ENCODE measurements at places on chromosomes 13 and 19.
A peak's percentile ranks its signal among the peaks of the same experiment; 100 is the strongest.

GRCh38 chr19:17743874-17744580 is 7.2 kb upstream of the FCHO1 start:
- DNase-seq: no peak

DNA sequence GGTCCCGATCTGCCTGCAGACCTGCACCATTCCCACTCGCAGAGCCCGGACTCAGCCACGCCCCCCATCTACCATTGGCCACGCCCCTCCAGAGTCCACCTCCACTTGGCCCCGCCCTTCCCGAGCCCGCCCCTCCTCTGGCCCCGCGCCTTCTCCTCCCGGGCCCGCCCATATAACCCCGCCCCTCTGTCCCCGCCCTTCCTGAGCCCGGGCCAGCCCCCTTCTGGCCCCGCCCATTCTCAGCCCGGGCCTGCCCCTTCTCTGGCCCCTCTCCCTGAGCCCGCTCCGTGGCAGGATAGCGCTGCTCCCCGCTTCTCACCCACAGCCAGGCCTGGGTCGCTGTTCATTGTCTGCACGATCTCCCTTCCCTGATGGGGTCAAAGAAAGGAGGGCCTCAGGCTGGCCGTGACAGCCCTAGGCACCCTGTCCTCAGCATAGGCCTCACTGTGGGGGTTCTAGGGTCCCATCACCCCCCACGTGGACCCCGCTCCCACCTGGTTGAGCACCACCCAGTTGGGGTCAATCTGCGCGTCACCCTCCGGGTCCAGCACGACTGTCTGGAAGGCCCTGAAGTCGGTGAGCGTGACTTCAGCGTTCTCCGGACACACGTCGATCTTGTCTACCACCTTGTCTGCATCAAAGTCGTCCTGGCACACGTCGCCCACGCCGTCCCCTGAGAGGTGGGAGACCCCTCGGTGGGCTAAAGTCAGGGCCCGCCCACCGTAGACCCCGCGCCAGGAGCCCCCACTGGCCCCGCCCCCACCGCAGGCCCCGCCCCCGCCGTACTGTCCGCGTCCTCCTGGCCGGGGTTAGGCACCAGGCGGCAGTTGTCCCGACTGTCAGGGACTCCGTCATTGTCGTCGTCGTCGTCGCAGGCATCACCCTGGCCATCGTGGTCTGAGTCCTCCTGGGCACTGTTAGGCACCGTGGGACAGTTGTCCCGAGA is 5.7 kb downstream of the COMP start:
- peak; percentile 62 for DNase-seq

DNA sequence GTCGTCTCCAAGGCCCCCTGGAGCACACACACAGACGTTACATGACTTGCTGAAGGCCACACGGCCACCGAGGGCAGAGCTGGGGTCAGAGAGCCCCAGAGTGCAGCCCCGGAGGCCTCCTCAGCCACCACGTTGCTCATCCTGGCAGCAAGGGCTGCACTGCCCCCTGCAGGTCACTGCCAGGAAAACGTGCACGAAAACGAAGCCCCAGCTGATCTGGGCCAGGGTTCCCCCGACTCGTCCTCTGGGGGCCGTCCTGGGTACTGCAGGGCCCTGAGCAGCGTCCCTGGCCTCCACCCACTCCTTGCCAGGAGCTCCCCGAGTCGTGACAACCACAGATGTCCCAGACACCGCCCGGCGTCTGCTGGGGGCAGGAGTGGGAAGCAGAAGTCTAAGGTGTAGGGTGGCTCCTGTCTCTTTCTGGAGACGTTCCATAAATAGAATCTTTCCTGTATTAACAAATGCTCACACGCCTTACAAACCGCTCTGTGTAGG is 3.4 kb downstream of the TPGS1 start:
- peak; percentile 94 for DNase-seq

DNA sequence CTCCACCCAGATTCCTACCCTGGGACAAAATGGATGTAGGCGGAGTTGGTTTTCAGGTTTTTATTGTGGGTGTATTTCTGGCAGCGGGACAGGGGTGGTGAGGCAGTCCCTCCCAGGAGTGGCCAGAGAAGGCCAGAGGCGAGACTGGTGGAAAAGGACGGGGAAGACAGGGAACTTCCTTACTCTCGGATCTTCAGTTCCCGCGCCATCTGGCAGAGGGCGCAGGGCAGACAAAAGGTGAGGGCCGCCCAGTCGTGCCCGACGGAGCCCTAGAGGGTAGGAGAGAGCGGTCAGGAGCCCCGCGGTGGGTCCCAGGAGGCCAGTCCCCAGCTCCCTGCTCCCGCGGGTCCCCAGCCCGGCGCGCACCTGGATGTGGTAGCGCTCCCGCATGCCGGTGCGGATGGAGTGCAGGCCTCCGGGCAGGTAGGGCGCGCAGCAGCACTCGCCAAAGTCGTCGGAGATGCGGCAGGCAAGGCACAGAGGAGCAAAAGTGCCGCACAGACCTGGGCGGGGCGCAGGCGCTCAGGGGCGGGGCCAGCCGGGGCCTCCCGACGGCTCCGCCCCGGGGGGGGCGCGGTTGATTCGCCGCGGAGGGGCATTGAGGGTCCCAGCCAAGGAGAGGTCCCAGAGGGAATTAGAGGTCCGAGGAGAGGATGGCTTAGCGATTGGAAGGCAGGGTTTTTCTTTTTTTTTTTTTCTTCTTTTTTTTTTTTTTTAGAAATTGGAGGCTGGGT is 3.0 kb downstream of the CNFN start:
- peak; percentile 68 for DNase-seq

DNA sequence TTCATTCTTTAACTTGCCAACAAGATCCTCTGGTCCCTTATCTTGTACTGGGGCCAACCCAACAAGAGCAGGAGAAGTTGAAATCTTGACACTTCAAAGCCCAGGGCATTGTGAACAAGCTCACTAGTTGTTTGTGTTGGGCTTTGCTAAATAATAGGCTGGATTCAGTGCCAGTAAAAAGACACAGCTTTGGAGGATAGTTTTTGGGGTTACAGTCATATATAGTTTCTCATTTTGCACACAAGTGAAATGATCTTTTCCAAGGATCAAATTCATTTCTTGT is 30.3 kb upstream of the LRCH1 start:
- DNase-seq: no peak

DNA sequence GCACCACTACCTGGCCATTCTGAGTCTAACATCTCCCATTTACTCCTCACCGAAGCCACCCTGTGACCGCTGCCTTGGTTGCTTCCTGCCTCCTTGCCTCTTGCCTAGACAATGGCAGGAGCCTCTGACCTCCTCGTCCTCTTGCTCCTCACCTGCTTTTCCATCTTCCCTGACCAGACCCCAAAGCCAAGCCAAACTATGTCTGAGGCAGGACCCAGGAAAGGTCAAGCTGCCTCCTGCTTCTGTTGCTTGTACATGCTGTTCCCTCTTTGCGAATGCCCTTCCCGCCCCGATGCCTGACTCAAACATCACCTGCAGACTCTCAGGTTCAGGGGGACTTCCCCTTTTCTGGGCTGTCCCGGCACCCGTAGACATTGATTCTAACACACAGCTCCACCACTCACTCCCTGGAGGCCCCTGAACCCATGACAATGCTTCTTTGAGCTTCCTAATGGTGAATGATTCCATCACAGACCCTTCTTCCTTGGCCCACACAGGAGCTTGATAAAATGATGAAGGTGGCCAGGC is 60.8 kb downstream of the F2RL3 start:
- DNase-seq: no peak

DNA sequence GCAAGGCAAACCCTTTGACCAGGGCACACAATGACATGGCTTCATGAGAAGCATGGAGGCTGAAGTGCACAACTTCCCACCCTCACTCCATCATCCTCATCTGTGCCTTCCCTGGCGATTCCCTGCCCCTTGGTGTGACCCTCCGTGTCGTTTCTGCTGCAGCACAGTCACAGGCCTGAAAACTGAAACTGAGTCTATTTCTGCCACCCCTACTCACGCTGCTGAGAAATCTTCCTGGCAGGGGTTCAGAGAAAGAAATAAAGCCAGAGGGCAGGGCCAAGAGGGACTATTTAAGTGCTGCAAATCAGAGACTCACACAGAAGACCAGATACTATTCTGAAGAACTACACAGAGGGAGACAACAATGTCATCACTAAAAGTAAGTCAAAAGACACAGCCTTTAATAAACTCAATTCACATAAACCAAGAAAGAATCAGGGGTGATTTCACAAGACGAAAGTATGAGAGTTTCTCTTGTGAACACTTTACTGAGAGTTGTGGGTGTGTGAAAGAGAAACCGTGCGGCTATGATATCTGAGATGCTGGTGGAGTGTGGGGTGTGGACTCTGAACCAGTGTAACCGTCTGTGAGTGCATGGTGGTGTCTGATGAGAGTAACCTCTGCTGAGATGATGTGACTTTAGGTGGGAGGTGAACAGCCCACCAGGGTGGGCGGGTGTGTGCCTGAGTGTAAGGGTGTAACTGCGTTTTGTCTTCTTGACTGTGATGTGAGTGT is 23.5 kb downstream of the LGALS16 start:
- DNase-seq: no peak

DNA sequence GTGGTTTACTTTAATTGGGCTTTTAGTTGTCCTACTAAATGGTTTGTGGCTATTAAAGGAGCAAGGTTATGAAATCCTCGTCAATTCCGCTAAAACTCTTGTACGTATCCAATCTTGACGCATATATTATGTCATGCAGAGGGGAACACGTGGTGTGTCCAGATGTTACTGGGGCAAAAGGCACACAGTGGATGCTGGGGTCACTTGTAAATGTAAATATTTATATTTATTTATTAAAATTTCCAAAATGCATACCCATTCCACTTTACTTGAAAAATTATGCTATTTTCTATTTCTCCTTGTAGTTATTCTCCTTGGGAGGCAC is 36.7 kb upstream of the SLC46A3 start:
- DNase-seq: no peak

DNA sequence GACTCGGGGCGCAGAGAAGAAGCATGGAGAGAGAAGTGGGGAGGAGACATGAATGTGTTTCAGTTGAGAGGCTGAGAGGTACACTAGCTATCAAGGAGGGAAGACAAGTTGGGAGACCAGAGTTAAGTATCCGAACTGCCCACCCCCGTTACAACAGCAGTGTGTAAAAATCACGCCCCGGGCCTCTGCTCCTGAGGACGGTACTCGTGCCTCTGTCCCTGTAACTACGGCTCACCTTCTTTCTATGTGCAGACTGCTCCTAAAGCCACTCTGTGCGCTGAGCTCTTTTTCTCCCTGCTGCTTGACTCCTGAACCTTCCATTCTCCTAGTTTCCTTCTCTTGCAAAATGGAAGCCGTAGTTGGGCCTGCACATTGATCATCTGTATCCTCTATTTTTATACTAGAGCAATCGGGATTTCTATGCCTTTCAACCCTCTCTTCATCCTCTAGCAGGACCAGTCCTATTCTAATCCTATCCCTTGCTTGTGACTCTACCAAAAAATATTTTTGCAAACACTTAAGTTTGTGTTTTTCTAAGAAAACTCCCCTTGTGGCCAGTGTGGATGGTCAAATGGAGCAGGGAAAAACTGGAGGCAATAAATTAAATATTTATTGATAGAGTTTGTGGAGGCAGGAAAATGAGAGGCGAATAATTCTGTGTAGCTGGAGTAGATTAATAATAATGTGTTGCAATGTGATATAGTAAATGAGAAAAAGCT is 569 bp downstream of the POLR1D start:
- DNase-seq: no peak

GRCh38 chr19:16188521-16188920 is 3.3 kb downstream of the FAM32A start:
- no peak for DNase-seq

- peak; percentile 54 for DNase-seq
These were observed 7.3 kb downstream of the SGTA start for GRCh38 chr19:2775556-2776430.

DNA sequence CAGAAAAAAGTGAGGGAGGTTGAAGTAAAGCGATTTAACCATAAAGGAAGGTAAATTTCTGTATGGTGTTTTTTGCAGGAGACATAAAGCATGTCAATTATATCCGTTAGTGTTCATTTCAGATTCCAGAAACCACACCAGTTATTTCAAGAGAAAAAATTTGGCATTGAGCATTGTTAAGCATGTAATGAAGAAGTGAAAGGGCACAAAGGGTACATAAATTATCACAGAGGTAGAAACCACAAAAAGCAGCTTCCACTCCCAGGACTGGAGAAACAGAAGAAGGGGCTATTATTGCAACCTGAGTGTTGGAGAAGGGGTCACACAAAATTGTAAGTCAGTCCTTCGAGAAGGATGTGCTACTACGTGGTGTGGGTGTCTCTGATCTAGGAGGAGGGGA is 72.2 kb upstream of the DACH1 start:
- no peak for DNase-seq

DNA sequence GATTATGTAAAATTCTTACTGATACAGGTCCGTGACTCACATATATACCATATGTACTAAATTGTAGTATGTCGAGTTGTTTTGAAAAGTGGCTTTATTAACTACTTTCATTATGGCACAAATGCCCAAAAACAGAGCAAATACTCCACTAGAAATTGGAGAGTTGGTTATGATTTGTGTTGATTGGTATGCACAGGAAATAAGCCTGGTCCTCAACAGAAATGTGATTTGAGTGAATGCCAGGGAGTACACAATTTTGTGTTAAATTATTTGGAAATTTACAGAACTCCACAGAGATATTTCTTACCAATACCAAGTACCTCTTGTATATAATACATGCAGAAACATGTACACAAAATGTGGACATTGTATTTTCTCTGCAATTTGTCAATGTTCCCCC is 676.7 kb downstream of the PCDH9 start:
- no peak for DNase-seq

GRCh38 chr13:99133230-99133629 is 67.4 kb upstream of the UBAC2 start:
- no peak for DNase-seq

- no peak for DNase-seq
These were observed 90.3 kb downstream of the RNF17 start for GRCh38 chr13:24854311-24854710.

GRCh38 chr13:111335298-111335697 is 14.9 kb downstream of the TEX29 start:
- no peak for DNase-seq

GRCh38 chr19:52734331-52734892 is 432 bp downstream of the ZNF611 start:
- no peak for DNase-seq

DNA sequence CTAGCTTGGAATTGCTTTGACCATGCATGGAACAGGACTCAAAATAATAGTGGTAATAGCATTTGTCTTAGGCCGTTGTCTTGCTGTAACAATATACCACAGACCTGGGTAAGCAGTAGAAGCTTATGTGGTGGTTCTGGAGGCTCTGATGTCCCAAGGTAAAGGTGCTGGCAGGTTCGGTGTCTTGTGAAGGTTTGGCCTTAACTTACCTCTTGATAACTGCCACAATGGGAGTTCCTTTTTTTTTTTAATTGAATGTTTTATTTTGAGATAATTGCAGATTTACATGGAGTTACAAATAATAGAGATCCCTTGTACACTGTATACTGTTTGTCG is 5.8 kb downstream of the RPL21 start:
- DNase-seq: no peak

DNA sequence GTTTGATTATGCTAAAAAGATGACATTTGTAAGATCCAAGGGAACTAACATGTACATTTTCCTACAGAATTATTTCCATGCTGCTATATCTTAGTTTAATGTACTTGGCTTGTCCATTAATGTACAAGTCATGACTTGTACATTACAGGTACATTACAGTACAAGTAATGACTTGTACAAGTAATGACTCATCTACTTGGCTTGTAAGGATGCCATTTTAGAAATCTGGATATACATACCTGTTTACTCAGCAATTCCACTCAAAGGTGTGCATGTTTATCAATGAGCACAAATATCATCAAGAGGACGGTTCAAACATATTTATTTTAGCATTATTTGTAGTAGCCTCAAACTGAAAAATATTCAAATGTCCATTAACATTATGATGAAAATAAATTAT is 87.0 kb upstream of the TRPC4 start:
- no peak for DNase-seq

Measured in T-cell (primary cell).